ENCODE measurements at places on chromosomes 2 and 18.

DNA sequence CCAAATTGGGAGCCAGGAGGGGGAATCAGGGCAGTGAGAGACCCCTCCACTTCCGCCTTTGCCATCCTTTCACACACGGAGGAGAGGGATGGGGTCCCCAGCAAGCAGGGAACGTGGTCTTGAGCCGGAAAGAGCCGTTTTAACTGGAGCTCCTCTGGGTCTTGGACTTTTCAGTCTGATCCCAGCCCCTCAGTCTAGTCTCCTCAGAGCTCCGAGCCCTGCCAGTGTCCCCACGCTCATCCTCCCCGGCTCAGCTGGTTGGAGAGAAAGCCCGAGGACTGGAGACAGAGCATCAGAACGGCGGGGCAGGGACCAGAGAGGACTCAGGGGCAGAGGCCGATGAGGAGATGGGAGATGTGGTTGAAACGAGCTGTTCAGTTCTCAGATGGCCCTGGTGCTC lies 26.1 kb upstream of the OTOF start:
- DNase-seq, result no peak

- no peak for DNase-seq
These were observed 15.4 kb upstream of the FARP2 start for GRCh38 chr2:241340631-241341163.

DNA sequence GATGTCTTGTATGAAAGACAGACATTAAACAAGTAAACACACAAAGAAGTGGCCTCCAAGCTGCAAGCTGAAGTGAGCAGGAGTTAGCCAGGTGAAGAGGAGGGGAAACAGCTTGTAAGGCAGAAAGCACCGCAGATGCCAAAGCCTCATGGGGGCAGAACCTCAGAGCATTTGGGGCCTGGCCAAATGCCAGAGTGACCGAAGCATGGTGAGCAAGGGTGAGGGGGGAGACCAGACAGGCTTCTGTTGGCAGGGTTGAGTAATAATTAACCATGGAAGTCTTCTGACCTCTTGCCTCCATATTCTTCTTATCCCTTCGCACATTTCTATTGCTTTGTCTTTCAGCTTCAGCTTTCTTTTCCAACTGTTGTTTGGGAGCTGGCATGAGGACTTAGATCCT lies 5.6 kb downstream of the QPCT start:
- no peak for DNase-seq

DNA sequence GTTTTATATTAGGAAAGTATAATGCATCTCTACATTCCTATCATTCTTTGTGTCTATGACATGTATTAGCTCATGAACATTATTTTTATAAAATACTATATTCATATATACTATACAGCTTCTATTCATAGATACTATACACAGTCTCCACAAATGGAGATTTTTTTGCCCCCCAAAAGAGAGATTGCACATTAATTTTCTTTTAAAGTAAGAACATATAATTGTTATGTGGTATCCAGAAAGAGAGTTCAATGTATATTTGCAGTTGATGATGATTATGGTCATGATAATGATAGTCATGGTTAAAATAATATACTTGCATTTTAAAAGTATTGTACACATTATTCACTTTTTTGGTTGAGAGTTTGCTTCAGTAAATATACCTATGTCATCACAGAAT lies 445.3 kb downstream of the DSC3 start:
- DNase-seq, result no peak

GRCh38 chr18:54148678-54149077 lies 75.8 kb downstream of the MBD2 start:
- no peak for DNase-seq

- no peak for DNase-seq
These were observed 62.2 kb upstream of the PMAIP1 start for GRCh38 chr18:59837586-59837985.

DNA sequence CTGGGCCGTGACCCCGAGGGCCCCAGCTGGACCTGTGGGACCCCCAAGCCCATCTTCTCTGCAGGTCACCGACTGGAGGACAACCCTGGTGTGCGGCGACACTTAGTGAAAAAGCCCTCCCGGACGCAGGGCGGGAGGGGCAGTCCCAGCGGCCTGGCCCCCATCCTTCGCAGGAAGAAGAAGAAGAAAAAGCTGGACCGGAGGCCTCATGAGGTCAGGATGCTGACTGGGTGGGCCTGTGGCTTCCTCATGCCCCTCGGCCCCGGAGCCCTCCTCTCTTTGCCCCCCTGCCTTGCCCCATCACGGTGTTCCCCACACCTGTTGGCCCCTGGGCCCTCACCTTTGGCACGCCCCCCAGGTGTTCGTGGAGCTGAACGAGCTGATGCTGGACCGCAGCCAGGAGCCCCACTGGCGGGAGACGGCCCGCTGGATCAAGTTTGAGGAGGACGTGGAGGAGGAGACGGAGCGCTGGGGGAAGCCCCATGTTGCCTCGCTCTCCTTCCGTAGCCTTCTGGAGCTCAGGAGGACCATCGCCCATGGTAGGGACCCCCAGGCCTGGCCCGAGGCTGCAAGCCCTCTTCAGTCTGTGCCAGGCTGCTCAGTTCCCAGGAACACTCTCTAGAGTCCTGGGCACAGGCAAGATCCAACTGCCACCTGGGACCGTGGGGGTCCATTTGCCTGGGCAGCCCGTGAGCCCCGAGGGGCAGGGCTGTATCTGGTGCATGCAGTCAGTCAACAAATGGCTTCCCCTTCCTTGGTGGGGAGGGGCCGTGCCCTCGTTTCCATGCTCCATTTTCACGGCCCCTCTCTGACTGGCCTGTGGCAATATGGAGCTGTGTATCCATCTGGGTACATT lies 4.7 kb downstream of the SLC4A3 start:
- DNase-seq, result no peak

DNA sequence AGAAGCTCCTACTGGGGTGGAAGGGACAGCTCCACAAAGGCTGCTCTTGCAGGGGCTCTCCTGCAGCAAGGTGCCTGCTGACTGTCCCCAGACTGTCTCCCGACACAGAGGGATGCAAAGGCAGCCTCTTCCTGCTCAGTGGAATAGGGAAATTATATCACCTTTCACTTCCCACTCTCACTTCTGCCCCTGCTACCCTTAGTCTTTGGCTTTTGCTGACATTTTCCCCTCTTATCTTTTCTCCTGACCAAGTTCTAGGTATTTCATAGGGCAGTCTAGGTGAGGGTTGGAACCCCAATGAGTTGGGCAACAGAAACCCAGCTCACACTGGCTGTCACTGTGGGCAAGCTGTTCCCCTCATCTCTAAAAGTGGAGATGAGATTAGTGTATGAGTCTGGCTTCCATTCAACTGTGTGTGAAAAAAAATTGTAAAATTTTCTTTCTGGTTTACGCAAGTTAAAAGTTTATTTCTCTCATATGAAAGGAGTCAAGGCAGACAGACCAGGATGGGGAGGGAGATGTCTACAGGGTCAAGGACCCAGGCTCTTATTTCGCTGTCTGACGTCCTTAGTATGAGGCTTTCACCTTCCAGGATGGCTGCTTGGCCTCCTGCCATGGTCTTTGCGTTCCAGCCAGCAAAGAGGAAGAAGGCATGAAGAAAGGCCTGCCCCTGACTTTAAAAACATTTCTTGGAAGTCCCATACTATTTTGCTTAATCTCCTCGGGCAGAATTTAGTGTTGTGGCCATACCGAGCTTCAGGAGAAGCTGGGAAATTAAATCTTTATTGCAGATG lies 7.5 kb upstream of the MOCOS start:
- no peak for DNase-seq

- DNase-seq, result no peak
These were observed 76.4 kb upstream of the CDKL4 start for GRCh38 chr2:39320162-39320561.

DNA sequence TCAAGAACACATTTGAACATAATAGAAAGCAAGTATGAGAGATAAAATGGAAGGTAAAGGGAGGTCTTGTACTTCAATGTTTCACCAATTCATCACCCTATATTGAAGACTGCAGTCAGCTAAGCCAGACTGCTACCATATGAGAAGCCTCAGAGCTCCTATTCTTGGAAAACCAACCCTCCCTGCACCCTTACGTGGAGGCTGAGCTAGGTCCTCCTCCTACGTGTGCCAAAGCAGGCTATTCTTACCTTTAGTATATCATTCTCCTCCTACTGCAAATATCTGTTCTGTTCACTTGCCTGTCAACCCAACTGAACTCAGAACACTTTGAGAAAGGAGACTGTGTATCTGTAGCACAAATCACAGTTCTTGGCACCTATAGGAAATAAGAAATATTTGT lies 255.8 kb upstream of the HNRNPA3 start:
- DNase-seq, result no peak

- DNase-seq, result no peak
These were observed 49.3 kb downstream of the PTRHD1 start for GRCh38 chr2:24743924-24744323.

DNA sequence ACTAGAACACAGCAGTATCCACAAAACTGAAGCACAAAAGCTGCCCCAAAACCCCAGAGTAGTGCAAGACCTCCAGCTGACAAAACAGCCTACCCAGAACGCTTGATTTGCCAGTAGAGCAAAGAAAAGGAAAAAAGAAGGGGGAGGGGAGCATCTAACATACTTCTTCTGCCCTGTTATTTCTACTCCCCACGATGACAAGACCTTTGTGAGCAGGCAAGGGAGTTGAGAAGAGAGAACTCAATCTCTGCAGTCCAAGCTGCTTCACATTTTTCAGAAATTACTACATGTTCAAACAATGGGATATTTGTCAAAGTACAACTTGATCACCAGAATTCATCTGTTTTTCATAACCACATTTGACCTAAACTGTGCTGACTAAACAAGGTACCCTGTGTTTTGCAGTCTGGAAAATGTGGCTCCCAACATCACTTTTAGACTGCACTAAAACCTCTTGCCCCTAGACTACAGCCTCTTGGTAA lies 286.7 kb downstream of the EXOC6B start:
- DNase-seq, result no peak

GRCh38 chr2:239376942-239377531 lies 23.8 kb downstream of the HDAC4 start:
- no peak for DNase-seq

GRCh38 chr18:33355263-33355662 lies 85.3 kb downstream of the CCDC178 start:
- no peak for DNase-seq

DNA sequence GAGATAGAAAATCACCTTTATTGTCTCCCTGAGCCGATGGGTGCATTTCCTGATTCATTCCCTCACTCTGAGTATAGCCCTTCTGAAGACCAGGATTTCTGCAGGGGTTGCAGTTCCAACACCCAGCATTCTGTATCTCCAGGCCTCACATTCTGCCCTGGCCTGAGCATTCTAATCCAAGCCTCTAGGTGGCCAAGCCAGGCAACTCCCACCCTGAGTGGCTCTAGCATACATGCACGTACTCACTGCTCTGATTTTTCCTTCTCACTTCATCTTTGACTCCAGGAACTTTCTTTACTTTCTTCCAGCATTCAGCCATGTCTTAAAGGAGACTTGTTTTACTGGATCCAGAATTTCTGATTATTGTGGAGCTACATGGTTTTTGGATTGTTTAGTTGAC lies 100.7 kb upstream of the STK39 start:
- no peak for DNase-seq

DNA sequence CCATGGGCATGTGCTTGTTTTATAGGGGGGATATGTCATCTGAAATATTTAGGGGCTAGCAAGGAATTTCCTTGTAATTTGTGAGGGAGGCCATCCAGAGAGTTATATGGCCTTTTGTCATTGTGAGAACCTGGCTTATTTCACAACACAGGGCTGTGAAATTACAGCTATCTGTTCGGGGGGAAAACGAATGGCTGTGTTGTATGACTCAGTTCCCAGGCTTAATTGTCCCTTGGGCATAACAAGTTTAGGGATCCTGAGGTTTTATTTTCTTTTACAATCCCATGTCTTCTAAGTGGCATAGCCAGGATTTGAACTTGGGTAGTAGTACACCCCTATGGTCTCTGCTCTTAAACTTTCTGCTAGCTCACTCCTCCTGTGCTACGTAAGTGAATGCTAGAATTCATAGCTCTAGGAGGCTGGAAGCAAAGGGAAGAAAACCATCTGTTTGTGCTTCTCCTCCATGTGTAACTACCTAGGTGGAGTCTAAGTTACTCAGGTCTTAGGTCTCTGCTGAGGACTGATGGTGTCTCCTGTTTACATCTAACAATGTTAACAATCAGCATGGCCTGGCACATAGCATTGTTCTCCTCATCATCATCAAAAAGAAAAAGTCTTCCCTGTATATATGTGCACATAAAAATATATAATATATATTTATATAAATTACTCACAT lies 53.8 kb downstream of the SKA1 start:
- no peak for DNase-seq

- DNase-seq, result no peak
These were observed 40.7 kb upstream of the C2orf66 start for GRCh38 chr2:196849895-196850294.

GRCh38 chr18:6638447-6638846 lies 91.1 kb upstream of the ARHGAP28 start:
- DNase-seq, result no peak

DNA sequence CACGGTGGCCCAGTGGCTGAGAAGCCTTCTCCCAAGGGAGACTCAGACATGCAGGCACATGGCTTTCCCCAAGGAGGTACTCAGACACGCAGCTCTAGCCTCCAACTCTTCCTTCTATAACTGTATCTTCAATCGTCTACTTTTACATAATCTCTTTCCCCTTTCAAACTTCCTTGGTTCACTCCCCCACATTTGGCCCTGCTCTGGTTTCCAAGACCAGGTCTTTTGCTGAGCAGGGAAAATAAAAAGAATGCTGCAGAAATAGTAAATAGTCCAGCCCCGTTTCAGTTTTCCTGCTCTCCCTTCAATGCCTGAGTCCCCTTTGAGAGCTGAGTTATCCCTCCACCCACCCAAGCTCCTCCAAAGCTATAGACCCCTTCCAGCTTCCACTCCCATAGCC lies 635.0 kb downstream of the ARHGAP15 start:
- no peak for DNase-seq

DNA sequence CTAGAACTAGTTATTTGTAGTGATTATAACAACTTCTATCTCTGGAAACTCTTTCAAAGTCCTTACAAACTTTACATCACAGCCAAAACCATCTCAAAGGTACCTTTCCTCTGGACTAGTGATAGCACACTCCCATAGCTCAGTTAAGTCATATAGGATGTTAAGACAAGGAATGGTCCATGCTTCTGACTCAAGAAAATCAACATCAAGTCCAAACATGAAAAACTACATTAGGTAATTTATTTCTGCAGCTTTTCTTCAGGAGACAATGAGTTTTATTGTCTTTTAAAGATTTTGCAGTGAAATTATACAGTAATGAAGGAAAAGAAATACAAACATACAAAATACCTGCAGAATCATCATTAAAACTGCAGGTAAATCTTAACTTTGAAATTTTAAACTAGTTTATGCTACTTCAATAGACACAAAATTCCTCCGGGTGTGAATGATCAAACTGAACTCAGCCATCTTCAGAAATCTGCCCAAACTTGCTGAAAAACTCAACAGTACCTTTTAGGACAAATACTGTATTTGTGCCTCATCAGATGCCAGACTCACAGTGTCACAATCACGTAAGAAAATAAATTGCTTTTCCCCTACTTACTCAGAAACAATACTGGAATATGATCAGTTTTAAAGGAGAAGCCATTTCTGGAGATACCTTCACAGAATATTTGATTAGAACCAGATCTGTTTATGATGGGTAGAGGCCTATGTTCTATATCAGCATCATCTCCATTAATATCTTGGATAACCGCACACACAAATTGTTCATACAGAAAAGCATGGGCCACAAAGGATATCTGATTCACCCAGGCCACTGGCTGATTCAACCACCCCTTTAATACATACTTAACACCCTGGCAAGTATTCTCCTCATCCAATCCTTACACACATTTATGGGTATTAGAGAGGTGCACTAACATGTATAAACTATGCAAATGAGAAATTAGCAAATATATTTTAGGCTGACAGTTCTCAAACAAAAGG lies 2.6 kb downstream of the TMEM131 start:
- DNase-seq, result no peak

- DNase-seq, result no peak
These were observed 101.1 kb downstream of the CTIF start for GRCh38 chr18:48639772-48640432.

- no peak for DNase-seq
These were observed 414.9 kb downstream of the CDH2 start for GRCh38 chr18:27762054-27762453.

Measured in stimulated activated CD4-positive, alpha-beta T cell treated with anti-CD3 and anti-CD28 coated beads, Interleukin-1b, Interleukin-23, amount 100 ng/mL, for 1 hour (primary cell).